ENCODE measurements at places on chromosomes 5 and 9.

GRCh38 chr9:120937596-120937995 is 11.0 kb upstream of the TRAF1 start:
- DNase-seq = no peak

DNA sequence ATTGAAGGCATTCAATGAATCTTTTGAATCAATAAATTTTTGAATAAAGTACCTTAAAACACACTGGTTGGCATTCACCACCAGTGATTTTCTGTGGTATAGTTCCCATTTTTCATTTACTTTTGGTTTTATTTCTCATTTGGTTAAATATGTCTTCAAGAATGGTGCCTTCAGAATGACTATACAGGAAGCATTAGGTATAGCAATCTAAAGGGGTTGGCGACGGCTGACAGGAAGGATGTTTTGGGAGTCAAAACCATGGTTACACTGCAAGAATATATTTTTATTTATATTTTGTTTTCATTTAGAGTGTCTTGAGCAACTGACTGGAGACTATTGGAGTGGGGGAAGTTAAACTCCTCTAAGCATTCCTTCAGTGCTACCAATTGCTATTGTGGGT is 235.7 kb downstream of the HTR1A start:
- DNase-seq = no peak

DNA sequence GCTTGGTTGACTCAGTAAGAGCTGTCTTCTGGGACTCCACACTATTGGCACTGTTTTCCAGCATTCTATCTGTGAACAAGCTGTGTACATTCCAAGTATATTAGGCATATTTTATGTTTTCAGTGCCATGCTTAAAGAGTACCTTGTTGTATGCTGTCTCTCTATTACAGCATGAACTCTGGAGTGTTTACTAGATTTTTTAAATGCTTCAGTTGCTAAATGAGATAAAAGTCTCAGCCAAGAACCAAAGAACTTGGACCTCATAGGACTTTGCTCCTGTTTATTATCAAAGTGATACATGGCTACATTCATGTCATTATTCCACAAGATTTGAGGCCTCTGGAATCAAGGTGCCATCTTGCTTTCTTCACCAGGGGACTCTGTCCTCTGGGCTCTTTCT is 167.2 kb downstream of the C9orf152 start:
- no peak for DNase-seq

- no peak for DNase-seq
Observed at GRCh38 chr5:42719034-42719433, 37.6 kb upstream of the CCDC152 start.

DNA sequence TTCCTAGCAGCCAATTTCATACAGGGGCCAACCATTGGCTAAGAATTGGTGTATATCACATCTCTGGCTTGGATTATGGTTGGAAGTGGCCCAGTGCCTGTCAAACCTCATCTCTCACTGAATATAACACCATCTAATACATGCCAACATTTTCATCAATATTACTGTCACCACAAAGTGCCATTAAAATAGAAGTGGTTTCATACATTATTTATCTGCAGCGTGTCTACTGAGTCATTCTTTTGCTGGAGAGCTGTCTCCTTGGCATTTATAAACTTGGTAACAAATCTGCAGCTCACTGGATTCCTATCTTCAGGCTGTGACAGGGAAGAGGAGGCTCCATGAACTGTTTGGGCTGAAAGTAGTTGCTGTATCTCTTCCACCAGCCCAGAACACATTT is 70.9 kb downstream of the PTTG1 start:
- no peak for DNase-seq

- DNase-seq = no peak
Observed at GRCh38 chr5:3736926-3737325, 141.3 kb downstream of the IRX1 start.

DNA sequence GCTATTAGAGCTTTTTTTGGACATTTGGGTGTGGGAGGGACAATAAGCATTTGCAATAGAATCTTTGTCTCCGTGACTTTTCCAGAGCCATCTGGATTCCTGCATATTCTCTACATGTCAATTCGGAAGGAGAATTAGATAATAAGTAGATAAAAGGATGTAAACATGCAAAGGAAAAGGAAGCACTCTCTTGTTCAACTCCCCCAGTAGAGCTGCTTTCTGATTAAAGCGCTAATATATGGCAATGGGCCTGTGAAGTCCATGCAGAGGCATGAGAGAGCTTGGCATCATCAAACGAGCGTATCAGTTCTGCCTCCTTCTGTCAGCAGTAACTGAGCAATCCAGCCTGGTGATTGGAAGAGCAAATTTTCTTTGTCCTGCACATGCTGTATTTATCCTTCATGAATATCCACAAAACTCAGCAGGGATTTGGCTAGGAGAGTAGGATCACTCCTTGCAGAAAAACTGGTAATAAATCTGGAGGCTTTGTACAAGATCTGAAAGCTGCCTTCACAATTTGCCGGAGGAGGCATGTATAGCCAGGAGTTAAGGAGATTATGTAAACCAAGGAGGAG is 1752.9 kb downstream of the MAT2B start:
- DNase-seq = peak; percentile 98
